ENCODE measurements at places on chromosomes 13 and 19.

GRCh38 chr19:16369664-16370576 lies 45.3 kb downstream of the KLF2 start:
- H3K36me3 ChIP-seq: no peaks in the 10 kb centered on the region
- no peak for DNase-seq
- H3K4me1 ChIP-seq: peaks cover 14% of the 10 kb centered on the region
- H3K4me3 ChIP-seq: no peak overlapping the region
- H3K27me3 ChIP-seq: no peaks in the 10 kb centered on the region

DNA sequence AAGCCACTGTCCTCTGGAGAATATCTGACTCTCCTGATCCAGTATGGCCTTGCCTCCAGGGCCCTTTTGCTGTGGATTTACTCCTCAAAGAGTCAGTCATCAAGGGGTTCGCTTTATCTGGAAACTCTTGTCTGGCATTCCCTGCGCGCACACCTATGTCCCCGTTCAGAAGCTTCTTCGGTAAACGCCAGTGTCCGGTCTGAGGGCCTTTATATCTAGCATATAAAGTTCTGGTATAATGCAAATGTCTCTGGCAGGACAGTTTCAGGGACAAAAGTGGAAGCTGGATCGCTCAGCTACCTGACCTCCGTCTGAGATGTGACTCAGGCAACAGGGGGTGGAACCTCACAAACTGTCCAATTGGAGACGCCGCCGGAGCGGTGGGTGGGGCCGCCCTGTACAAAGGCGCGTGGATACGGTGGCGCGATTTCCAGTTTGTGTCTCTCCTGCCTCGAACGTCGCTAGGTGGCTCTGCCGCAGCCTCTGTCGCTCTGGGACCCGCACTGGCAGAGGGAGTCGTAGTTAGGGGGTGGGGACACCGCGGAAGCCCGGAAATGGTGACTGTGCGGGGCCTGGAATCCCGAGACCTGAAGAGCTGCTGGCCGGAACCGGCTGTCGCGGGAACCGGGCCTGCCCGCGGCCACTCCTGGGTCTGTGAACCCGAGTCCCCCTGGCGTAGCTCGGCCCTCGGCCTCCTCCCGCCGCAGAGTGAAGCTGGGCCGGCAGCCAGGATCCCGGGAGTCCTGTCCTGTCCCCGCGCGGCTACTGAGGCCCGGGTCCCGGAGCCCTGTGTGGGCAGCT lies 10.6 kb upstream of the ZNF709 start:
- no peaks in the 10 kb centered on the region for H3K4me1 ChIP-seq
- peak overlapping the region; percentile 93 for H3K27ac ChIP-seq
- peak overlapping the region; percentile 49 for H3K4me3 ChIP-seq
- H3K27me3 ChIP-seq: no peaks in the 10 kb centered on the region
- DNase-seq: peak; percentile 97

DNA sequence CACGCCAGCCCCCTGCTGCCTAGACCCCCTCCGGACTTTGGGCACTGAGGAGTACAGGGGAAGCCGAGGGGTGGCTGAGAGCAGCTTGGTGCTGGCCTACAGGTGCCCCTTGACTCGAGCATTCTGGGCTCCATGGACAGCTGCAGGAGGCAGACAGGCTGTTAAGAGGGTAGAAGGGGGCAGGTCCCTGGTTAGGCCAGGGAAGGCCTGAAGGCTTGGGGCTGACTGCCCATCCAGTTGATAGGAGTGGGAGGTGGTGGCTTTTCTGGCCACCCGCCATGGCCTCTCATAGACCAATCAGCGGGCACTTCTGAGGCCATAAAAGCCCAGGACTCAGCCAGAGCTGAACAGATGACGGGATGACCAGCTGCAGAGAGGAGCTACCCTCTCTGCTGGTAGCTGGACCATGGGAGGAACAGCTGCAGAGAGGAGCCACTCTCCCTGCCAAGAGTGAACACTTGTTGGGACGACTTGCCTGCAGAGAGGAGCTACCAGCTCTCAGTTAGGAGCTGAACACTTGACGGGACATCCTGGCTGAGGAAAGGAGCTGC lies 10.7 kb upstream of the SUPT20H start:
- no peak overlapping the region for H3K27ac ChIP-seq
- no peaks in the 10 kb centered on the region for H3K4me1 ChIP-seq
- H3K4me3 ChIP-seq: no peak overlapping the region
- DNase-seq: no peak
- H3K27me3 ChIP-seq: no peaks in the 10 kb centered on the region

DNA sequence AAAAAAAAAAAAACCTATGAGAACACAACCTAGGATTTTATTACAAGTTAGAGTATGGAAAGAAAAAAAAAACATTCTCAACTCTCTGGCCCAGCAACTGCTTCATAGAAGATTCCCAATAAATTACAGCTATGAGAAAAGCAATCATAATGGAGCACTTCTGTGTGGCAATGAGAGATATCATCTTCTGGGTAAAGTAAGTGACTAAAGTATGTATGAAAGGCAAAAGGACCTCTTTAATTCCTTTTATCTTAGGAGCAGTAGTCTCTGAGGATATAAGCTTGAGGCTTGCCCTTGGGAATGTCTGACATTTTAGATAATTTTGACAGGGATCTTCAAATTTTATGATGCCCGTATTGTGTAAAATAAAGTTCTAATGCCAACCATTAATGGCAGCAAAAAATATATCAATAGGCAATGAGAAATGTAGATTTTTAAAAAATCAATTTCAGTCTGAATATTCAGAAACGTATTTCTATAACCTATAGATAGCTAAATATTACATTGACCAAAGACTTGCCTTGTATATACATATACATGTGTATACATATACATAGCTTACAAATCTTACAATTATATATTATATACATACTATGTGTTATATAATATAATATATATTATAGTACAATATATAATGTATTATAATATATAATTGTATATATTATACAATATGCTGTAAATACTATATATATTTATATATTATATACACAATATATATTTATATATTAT lies 823.9 kb upstream of the SLITRK1 start:
- H3K4me1 ChIP-seq: no peaks in the 10 kb centered on the region
- no peak for DNase-seq
- H3K27ac ChIP-seq: no peak overlapping the region
- H3K36me3 ChIP-seq: no peaks in the 10 kb centered on the region
- H3K27me3 ChIP-seq: no peaks in the 10 kb centered on the region
- H3K4me3 ChIP-seq: no peak overlapping the region

DNA sequence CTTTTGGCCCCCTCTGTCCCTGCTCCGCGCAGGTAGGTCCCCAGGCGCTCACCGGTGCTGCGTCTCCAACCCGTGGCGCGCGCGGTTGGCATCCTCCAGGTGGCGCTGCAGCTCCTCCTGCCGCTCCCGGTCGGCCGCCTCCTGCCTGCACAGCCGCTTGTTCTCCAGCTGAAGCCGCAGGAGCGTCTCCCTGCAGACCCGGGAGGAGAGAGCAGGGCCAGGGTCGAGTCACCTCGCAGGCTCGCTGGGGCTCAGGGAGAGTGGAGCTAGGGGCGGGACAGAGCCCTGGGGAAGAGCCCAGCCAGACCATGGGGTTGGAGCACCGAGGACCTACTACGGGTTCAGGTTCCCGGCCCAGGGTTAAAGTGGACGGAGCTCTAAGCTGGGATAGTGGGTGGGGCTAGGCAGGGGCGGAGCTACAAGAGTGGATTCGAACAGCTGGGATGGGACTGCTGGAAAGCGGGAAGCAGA lies 9.3 kb downstream of the HOOK2 start:
- no peaks in the 10 kb centered on the region for H3K27me3 ChIP-seq
- H3K4me3 ChIP-seq: peak overlapping the region; percentile 13
- no peak overlapping the region for H3K27ac ChIP-seq
- H3K4me1 ChIP-seq: no peaks in the 10 kb centered on the region

DNA sequence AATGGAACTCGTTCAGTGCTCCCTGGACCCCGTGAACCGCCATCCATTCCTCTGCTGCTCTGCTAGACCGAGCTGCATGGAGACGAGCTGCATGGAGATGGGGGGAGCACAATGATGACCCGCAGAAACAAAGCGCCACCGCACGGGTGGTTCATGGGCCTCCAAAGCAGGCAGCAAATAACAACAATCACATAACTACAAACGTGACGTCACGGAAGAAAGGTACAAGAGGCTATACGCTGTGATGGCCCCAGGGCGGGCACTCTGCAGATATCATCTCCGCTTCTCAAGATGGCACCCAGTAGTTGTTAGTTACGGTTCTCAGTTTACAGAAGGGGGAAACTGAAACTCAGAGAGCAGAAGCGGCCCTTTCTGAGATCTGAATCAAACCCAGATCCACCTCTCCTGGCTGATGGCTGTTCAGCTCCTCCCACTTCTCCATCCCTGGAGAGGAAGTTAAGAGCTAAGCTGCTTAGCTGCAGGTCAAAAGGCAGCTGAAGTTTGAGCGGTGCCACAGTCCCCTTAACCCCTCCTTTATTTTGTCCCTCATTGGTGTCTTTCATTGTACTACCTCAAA lies 1.7 kb downstream of the ATP13A1 start:
- H3K27me3 ChIP-seq: no peaks in the 10 kb centered on the region
- H3K27ac ChIP-seq: no peak overlapping the region
- H3K36me3 ChIP-seq: peaks cover 16% of the 10 kb centered on the region
- H3K4me3 ChIP-seq: no peak overlapping the region
- DNase-seq: no peak

GRCh38 chr13:110017379-110017778 lies 231.0 kb upstream of the IRS2 start:
- no peak overlapping the region for H3K27ac ChIP-seq
- H3K27me3 ChIP-seq: no peaks in the 10 kb centered on the region
- no peaks in the 10 kb centered on the region for H3K4me1 ChIP-seq
- H3K4me3 ChIP-seq: no peak overlapping the region
- no peaks in the 10 kb centered on the region for H3K36me3 ChIP-seq

GRCh38 chr13:92573467-92574057 lies 653.0 kb upstream of the GPC6 start:
- no peaks in the 10 kb centered on the region for H3K4me1 ChIP-seq
- H3K36me3 ChIP-seq: no peaks in the 10 kb centered on the region
- no peaks in the 10 kb centered on the region for H3K27me3 ChIP-seq
- no peak for DNase-seq
- H3K27ac ChIP-seq: no peak overlapping the region
- no peak overlapping the region for H3K4me3 ChIP-seq

- no peaks in the 10 kb centered on the region for H3K27me3 ChIP-seq
- peaks cover 7% of the 10 kb centered on the region for H3K4me1 ChIP-seq
- no peaks in the 10 kb centered on the region for H3K36me3 ChIP-seq
- H3K27ac ChIP-seq: no peak overlapping the region
- DNase-seq: peak; percentile 74
- H3K4me3 ChIP-seq: no peak overlapping the region
These were observed 29.2 kb downstream of the SIPA1L3 start for GRCh38 chr19:37936166-37936565.

DNA sequence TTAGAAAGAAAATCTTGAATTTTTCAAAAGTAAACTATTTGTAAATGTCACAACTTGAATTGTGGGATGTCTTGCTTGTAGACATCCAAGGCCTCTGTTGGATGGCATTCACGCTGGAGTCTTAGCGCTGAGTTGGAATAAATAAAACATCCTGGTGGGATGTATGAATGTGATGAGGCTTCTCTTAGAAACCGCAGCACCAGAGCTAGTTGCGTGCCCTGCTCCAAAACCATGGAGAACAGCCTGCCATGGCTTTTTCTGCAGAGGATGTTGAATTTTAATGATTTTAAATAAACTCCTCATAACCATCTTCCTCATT lies 70.4 kb downstream of the DPY19L3 start:
- no peak for DNase-seq
- no peak overlapping the region for H3K27ac ChIP-seq
- peaks cover 3% of the 10 kb centered on the region for H3K36me3 ChIP-seq
- H3K4me3 ChIP-seq: no peak overlapping the region

- DNase-seq: no peak
- H3K4me1 ChIP-seq: no peaks in the 10 kb centered on the region
- peak within 1 kb of the TSS; percentile 44 for H3K4me3 ChIP-seq
- H3K27ac ChIP-seq: peak within 1 kb of the TSS; percentile 23
- H3K36me3 ChIP-seq: no peaks in the 10 kb centered on the region
- no peaks in the 10 kb centered on the region for H3K27me3 ChIP-seq
These were observed at the start of gene IL17D for GRCh38 chr13:20702915-20703779. Gene IL17D (plus strand): TSS chr13:20703699. CDS start chr13:20704002, 303 bp downstream.

- no peak overlapping the region for H3K4me3 ChIP-seq
- no peak for DNase-seq
- no peaks in the 10 kb centered on the region for H3K27me3 ChIP-seq
- H3K27ac ChIP-seq: peak overlapping the region; percentile 53
- peaks cover 20% of the 10 kb centered on the region for H3K4me1 ChIP-seq
These were observed 15.4 kb downstream of the MED26 start for GRCh38 chr19:16612636-16613035.

GRCh38 chr13:39501702-39502324 lies 101.2 kb downstream of the LHFPL6 start:
- H3K27me3 ChIP-seq: no peaks in the 10 kb centered on the region
- H3K4me1 ChIP-seq: no peaks in the 10 kb centered on the region
- H3K36me3 ChIP-seq: no peaks in the 10 kb centered on the region
- H3K27ac ChIP-seq: no peak overlapping the region
- DNase-seq: no peak

DNA sequence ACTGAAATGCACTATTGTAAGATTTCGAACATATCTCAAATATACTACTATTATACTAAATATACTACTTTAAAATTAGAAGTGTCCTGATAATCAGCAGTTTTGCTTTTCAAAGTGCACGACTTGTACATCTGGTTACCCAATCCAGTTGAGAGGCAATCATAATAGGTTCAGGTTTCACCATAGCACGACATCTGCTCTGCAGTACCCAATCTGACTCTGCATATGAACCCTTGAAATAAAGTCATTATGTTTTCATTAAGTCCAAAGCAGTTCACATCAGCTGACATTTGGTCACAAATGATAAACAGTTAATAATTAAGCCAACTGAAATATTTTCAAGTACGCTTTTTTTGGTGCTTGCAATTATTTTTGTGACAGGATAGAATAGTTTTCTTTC lies 90.6 kb downstream of the PCDH9 start:
- H3K4me1 ChIP-seq: no peaks in the 10 kb centered on the region
- DNase-seq: no peak
- no peak overlapping the region for H3K4me3 ChIP-seq
- H3K36me3 ChIP-seq: no peaks in the 10 kb centered on the region
- no peak overlapping the region for H3K27ac ChIP-seq

- no peak overlapping the region for H3K27ac ChIP-seq
- no peak for DNase-seq
- H3K4me1 ChIP-seq: no peaks in the 10 kb centered on the region
- H3K36me3 ChIP-seq: no peaks in the 10 kb centered on the region
- no peaks in the 10 kb centered on the region for H3K27me3 ChIP-seq
These were observed 26.1 kb upstream of the N4BP2L1 start for GRCh38 chr13:32453981-32454380.

GRCh38 chr13:107462501-107462900 lies 752.8 kb downstream of the LIG4 start:
- no peaks in the 10 kb centered on the region for H3K36me3 ChIP-seq
- H3K4me1 ChIP-seq: no peaks in the 10 kb centered on the region
- DNase-seq: no peak
- H3K27ac ChIP-seq: no peak overlapping the region
- no peaks in the 10 kb centered on the region for H3K27me3 ChIP-seq
